A549 treated with Mapracorat at 1 μM for 4 hours (cell line): ENCODE measurements at places on chromosomes 2 and 18. TPM values are rescaled to one million over a fixed set of nuclear protein-coding genes. Genes with fewer than 3 reads are reported as not detected.

The ABCB11 gene
- total RNA-seq: 0.01 TPM in 1 of 5 replicates, not detected in the others

The GPR75 gene
- total RNA-seq: 1.4 to 2.2 TPM (median 1.6 TPM) in 5 replicates

The CCDC68 gene
- 3.3 to 6.5 TPM (median 5.6 TPM) in 5 replicates for total RNA-seq

The SOCS6 gene
- total RNA-seq: 25.3 to 31.4 TPM (median 30.8 TPM) in 5 replicates

The VAPA gene
- 150 to 188 TPM (median 162 TPM) in 5 replicates for total RNA-seq

The REG3G gene
- not detected in 5 replicates for total RNA-seq

The ENOSF1 gene
- 21.1 to 27.6 TPM (median 25.6 TPM) in 5 replicates for total RNA-seq
